ENCODE measurements at places on chromosomes 2 and 18.

DNA sequence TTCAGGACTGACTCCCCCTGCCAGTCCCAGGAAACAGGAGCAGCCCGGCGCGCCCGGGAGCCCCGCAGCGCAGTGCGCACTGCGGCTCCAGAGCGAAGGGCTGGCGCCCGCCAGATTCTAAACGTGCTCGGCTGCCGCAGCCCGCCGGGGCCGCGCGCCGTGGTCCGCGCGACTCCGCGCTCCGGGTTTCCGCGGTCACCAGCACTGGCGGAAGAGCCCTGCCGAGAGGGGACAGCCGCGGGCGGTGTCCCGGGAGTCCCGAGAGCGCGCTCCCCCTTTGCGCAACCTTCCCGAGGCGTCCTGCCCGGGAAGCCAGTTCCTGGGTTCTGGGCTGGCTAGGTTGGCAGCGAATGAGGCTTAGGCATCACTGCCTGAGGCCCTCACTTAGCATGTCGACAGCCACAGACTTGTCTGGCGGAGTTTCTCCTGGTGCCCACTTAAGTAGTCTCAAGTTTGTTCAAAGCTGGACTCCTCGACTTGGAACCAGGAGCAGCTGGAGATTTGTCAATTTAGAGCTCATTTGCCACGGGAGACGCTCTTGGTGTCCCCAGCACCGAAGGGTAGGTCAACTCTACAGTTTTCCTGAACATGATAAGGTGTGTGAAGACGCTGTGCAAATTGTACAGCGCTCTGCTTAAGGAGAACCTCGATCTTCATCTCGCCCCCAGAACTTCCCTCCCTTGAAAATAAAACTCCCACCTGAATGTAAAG lies 1.5 kb upstream of the VSNL1 start:
- no peak for DNase-seq

GRCh38 chr2:189082376-189082975 lies 97.1 kb downstream of the COL5A2 start:
- no peak for DNase-seq

GRCh38 chr2:235405612-235406361 lies 88.1 kb upstream of the AGAP1 start:
- DNase-seq, result no peak

- DNase-seq, result peak; percentile 19
These were observed 34.4 kb upstream of the TRAPPC8 start for GRCh38 chr18:31977270-31977872.

GRCh38 chr18:58716060-58716756 lies 44.9 kb downstream of the MALT1 start:
- DNase-seq, result no peak

- DNase-seq, result no peak
These were observed 38.4 kb downstream of the C1QL2 start for GRCh38 chr2:119119999-119120756.

DNA sequence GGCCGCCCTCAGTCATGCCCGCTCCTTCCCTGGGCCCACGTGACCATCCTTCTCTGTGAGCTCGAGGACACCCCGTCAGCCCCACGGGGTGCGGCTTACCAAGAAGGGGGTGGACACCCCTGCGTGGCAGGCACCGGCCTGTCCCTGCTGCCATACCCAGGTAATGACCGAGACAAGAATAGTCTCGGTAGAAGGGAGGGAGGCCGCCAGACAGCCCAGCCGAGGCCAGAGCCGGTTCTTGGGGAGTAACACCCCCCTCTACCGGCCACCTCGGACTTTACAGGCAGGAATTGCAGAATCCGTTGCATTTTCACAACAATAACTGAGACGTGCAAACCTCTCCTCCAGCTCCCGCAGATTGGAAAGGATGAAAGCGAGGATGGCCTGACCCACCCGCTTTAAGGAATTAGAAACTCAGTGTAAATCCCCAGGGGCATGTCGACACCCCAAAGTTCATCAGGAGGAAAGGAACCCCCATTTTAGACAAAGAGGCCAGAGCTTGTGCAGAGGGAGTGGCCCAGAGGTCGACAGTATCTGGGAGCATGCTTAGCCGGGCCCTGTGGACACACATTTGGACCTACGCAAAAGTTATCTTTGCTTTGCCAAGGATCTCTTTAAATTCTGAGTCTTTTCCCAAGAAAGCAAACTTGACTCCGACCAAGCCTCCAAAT lies 60.1 kb upstream of the GLI2 start:
- DNase-seq, result peak; percentile 9

DNA sequence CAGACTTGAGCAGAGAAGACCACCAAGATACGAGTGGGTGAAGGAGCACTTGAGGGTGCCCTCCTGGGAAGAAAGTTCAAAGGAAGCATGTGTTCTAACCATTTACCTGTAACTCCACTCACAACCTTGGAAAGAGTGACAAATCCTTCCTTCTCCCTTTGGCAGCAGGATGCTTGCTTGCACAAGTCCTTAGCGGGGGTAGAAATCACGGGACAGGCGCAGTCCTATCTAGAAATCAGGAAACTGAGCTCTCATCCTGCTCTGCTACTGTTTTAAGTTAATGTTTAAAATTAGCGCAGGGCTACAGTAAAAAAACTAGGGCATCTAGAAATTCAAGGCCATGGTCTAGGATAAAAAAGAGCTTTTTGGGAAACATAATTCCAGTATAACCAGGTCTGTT lies 100.9 kb upstream of the PTPRM start:
- DNase-seq, result no peak

- no peak for DNase-seq
These were observed 47.2 kb downstream of the MEP1B start for GRCh38 chr18:32237049-32237448.

GRCh38 chr2:65980531-65980930 lies 454.4 kb upstream of the MEIS1 start:
- DNase-seq, result no peak

DNA sequence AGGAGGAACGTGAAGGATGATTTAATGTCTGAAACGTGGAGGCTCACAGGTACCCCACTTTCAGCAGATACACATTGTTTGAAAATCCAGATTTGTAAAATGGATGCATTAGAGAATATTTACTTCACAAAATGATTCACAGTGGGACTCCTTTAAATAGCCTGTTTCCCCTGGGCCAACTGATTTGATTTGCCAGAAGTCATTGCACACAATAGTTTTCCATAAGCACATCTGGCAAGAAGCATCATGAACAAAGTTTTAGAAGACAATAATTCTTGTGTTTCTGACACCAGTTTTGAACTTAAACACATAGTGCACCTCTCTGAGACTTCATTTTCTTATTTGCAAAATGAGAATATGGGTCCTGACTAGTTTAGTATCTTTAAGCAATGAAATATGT lies 451.4 kb upstream of the SLC14A2 start:
- DNase-seq, result no peak

- DNase-seq, result no peak
These were observed 87.4 kb downstream of the MYT1L start for GRCh38 chr2:2243666-2244065.

DNA sequence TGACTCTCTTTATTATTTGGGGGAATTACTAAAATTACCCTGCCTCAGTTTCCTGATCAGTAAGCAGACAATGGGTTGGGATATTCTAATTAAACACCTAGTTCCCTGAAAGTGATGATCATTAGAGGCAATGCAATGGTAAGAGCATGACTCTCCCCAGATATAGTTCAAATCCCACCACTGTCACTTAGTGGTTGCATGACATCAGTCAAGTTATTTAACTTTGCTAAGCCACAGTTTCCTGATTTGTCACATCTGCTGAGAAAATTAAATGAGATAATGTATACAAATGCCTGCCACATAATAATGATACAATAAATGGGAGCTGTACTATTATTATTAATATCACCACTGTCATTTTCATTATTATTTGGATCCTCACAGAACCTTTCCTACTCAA lies 29.9 kb downstream of the ZEB2 start:
- DNase-seq, result no peak

DNA sequence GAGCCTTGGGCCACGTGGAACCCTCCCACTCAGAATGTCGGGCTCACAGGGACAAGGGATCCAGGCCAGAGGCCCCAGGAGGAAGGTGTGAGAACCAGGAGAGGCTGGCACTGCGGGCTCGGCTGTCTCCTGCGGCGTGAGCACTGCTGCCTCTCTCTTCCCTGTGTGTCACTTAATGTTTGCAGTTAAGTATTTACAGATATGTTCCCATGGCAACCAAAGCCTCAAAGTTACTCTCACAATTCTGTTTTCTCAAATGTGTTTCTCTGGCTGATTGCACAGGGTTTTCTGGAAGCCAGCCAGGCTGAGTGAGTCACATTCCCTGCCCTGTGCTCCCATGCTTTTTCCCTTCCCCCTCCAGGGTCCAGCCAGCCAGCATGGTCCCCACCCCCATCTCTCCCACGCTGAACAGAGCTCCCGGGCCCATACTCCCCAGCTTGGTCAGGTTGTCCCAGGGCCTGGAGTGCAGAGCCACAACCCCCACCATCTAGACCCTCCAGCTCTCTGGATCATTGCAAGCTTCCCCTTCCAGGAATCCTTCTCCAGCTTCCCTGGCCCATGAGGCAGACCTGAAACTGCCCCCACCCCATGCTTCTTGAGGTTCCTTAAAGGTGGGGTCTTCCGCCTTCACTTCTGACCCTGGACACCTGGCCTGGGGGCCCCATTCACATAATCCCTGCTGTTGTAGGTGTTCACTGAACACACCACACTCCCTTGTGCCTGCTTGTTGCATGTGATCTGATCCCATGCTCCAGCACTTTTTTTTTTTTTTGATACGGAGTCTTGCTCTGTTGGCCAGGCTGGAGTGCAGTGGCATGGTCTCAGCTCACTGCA lies 265.9 kb downstream of the CELF4 start:
- peak; percentile 9 for DNase-seq

DNA sequence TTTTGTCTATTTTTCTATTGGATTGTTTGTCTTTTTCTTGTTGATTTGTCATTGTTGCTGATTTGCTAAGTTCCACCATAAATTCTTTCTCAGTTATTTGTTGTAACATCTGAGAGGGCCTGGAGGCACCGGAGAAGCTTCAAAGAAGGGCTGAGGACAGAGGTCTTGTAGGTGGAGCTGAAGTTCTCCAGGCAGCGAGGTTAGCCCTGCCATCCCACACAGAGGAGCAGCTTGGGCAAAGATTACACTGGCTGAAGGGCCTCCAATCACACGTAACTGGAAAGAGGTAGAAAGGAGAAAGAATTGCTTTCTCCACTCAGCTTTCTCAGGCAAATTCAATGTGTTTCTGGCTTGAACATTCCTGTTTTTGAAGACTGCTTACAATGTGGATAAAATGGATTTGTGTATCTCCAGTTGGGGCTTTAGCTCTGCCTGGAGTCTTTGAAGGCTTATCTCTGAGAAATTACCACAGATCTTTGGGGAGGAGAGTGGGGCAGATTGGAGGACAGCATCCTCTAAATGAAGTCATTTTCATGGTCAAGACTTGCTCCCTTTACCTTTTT lies 21.1 kb upstream of the EMILIN2 start:
- no peak for DNase-seq

DNA sequence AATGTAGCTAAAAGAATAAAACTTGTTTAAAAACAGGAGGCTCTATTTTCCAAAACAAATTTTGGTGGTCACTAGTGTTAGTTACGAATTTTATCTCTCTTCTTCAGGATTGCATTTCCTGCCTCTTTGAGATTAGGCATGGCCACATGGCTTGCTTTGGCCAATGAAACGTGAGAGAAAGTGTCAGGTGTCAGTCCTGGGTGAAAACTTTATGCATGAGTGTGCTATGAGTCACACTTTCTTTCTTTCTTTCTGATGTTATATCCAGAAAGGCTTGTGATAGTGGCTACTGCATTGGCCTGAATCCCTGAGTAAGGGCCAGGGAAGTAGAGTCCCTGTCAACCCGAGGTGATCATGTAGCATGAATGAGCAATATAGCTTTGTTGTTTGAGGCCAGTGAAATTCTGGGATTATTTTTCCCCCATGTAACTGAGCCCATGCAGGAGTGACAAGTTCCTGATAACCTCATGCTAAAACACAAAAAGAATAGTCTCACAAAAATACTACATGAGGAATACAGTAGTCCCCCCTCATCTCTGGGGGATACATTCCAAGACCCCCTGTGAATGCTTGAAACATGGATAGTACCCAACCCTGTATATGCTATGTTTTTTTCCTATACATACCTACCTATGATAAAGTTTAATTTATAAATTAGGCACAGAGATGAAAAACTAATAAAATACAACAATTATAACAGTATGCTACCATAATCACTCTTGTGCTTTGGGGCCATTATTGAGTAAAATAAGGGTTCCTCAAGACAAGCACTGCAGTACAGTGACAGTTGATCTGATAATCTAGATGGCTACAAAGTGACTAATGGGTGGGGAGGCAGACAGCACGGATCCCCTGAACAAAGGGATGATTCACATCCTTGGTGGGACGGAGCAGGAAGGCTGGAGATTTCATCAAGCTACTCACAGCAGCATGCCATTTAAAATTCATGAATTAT lies 109.5 kb downstream of the CDC42EP3 start:
- no peak for DNase-seq

DNA sequence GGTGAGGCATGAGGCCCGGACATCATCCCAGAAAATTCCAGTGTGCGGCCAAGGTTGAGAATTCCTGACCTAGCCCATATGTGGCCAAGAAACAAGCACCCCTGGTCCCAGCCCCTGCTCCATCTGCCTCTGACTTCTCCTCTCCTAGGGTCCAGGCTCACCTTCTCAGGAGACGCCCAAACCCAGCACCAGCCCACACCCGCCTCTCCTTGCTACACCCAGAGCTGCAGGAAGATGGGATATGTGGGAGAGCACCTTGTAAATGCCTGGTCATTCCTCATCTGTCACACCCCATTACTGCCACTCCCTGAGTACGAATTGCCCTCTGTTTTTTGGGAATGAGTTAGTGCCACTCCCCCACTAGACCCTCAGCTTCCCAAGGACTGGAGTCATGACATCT lies 7.3 kb upstream of the ATP6V1B1 start:
- no peak for DNase-seq

- no peak for DNase-seq
These were observed 12.0 kb upstream of the SLC20A1 start for GRCh38 chr2:112633708-112634107.

DNA sequence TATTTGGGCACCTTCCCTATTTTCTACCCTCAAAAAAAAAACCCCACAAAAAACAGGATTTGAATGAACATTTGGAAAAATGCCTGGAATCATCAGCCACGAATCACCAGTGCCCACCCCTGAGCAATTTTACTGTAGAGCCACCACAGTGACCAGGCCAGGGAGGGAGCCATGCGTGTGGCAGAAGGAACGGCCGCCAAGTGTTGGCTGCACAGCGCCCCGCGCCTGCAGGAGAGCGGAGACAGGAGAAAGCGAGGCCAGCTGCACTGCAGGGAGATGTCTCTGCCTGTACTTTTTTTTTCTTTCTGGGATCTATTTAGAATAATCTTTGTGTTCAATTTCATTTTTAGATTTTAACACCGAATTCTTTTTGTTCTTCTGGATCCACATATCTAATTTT lies 269.3 kb upstream of the RAB12 start:
- DNase-seq, result no peak

DNA sequence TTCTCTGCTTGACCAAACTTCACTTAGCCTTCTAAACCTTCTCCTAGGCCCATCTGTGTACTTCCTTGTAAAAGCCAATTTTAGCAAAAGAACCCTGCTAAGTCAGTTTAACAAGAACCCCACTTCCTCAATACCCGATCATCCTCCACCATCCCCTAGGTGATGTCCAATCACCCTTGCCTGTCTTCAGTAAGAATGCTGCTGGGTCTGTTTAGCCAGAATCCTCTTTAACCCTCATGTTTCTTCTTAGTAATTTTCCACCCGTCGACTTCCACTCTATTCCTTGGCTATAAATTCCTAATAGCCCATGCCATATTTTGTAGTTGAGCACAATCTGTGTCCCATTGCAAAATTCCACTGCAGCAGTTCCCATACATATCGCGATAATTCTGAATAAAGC lies 780.0 kb upstream of the RAB6C start:
- DNase-seq, result no peak

GRCh38 chr2:54944724-54945326 lies 105.4 kb downstream of the RTN4 start:
- DNase-seq, result no peak
